H9 (cell line): ENCODE measurements at places on chromosomes 6 and 20. TPM values are rescaled to one million over a fixed set of nuclear protein-coding genes. Genes with fewer than 3 reads are reported as not detected.

- no peaks in the 10 kb centered on the region for H3K27me3 ChIP-seq
- H3K4me3 ChIP-seq: no peak overlapping the region
- H3K27ac ChIP-seq: no peak overlapping the region
- H3K36me3 ChIP-seq: peaks cover 24% of the 10 kb centered on the region; the same call in 2 of the 3 replicates
- no peak for DNase-seq
Measured at GRCh38 chr6:132790450-132790849, 8.0 kb downstream of the SLC18B1 start.

DNA sequence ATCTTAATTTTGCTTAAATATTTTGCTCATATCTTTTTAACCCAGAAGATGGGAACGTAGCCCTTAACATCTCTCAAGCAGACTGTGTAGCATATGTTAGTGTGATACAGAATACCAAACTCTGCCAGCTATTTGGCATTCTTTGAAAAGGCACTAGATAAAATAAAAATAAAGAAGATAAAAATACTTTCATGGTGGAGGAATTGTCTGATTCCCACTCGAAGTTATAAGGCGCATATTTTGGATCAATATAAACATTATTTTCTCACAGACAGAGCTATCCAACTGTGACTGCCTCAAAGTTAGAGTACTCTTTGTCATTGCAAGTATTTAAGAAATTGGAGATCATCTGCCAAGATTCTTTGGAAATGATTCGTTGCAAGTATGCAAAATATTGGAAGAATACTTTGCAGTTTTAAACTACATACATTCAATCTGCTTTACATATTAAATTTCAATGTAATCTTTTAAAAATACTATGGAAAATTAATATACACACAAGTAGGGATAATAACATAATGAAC is 10.8 kb upstream of the EEF1E1 start:
- DNase-seq: no peak
- H3K27me3 ChIP-seq: no peaks in the 10 kb centered on the region
- H3K4me1 ChIP-seq: no peaks in the 10 kb centered on the region
- H3K4me3 ChIP-seq: no peak overlapping the region
- H3K36me3 ChIP-seq: no peaks in the 10 kb centered on the region

SLC2A10 gene
- total RNA-seq: 8.2 and 9.9 TPM in 2 replicates

DNA sequence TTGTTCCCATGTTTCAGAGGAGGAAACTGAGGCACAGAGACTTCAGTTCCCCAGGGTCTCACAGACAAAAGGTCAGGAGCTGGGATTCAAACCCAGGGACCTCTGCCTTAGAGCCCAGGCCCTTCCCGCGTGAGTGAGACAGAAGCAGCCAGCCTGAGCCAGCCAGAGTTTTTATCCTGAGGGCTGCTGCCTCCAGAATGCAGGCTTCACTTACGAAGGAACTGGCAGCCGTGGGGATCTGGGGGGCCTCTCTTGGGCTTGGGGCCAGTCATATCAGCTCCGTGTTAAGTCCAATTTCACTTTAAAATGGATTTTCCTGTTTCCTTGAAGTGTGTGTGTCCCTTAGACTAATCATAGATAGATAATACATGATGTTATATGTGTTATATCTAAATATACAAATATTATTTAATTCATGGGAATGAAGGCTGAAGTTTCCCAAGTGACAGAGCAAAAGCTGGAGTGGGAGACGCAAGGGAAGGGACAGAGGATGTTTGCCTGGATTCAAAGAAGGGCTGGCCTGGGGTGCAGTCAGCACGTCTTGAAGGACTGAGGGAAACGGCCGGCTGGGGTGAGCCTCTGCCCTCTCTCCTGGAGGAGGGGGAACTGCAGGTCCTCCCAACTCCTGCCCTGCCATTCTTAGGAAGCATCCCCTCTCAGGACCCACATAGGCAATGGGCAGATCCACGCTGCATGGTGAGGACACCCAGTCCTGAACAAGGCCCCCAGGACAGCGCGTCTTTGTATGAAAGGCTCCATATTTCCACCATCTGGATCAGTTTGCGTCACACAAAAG is 320.1 kb downstream of the CDH4 start:
- no peak overlapping the region for H3K27ac ChIP-seq
- no peaks in the 10 kb centered on the region; the same call in 1 of the 3 replicates for H3K36me3 ChIP-seq
- H3K27me3 ChIP-seq: peaks cover 2% of the 10 kb centered on the region; the same call in 1 of the 2 replicates
- H3K4me3 ChIP-seq: no peak overlapping the region

RGS17 gene
- total RNA-seq: 3.2 and 3.8 TPM in 2 replicates

SOBP gene
- total RNA-seq: 3.8 and 4.3 TPM in 2 replicates

DNA sequence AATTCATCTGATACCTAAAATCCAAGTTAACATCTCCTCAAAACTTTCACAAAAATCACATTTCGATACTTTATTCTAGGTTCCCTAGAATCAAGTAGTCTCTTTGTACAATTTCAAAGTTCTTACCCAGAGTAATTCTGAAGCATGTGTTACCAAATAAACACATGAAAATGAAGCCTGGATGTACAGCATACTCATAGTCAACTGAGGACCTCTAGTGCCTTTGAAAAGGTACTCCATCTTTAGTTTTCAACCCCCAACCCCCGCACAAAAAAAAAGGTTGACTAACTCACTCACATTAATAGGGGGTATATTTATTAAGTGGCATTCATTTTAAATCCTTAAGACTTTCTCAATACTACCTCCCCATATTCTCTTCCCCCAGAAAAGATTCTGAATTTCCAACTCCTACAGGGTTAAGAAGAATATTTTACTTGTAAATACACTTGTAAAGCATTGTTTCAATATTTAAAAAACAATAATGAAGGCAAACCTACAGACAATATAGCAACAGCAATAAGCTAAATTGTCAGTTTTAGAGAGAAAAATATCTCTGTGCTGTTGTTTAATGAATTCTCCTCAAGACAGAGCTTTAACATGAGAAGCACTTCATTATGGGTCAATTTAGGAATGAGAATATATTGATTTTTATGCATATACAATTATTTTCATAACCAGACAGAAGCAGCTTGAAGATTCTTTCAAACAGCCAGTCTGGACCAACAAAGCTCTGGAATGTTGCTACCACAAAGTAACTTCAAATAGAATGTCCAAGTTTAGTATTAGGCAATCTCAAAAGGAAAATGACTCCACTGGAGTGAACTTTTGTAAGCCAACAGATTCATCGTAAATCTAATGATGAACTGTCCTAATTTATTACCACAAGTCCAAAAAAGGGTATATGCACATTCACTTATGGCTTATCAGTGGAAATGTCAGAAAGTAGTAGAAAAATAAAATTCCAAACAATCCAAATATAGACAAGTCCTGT is 3.3 kb downstream of the PLN start:
- H3K36me3 ChIP-seq: no peaks in the 10 kb centered on the region
- H3K4me1 ChIP-seq: no peaks in the 10 kb centered on the region

GRCh38 chr6:10033223-10033829 is 381.5 kb downstream of the TFAP2A start:
- H3K27ac ChIP-seq: no peak overlapping the region
- H3K4me1 ChIP-seq: no peaks in the 10 kb centered on the region
- no peaks in the 10 kb centered on the region for H3K27me3 ChIP-seq

GRCh38 chr6:87925373-87926060 is 122.1 kb upstream of the SPACA1 start:
- no peaks in the 10 kb centered on the region for H3K36me3 ChIP-seq
- no peak overlapping the region for H3K27ac ChIP-seq
- H3K4me1 ChIP-seq: no peaks in the 10 kb centered on the region
- no peak for DNase-seq
- no peak overlapping the region for H3K4me3 ChIP-seq

- H3K4me1 ChIP-seq: no peaks in the 10 kb centered on the region
- peaks cover 28% of the 10 kb centered on the region for H3K36me3 ChIP-seq
- no peak overlapping the region for H3K4me3 ChIP-seq
- no peak overlapping the region for H3K27ac ChIP-seq
Measured at GRCh38 chr6:168361766-168362165, 42.2 kb upstream of the DACT2 start.

RPP40 gene
- 15.6 and 17.8 TPM in 2 replicates for total RNA-seq

SPATS1 gene
- total RNA-seq: not detected in 2 replicates

SMPDL3A gene
- 0.59 and 0.68 TPM in 2 replicates for total RNA-seq

DNA sequence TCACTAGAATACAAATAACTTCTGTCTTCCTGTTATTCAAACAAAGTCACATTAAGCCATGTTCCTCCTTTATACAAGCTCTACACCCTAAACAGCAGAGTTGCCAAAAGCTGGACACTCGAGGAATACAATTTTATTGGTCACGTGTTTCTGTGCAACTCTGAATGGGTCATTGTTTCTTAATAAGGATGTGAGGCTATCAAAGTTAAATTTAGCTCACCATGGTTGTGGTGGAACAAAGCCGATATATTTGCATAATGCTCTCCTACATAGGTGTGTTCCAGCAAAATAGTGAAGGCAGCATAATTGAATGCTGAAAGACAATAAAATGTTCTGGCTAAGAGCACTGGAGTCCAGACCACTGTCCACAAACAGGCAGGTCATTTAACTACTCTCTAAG is 36.9 kb upstream of the CD2AP start:
- H3K27ac ChIP-seq: no peak overlapping the region
- DNase-seq: no peak
- no peaks in the 10 kb centered on the region; the same call in 1 of the 2 replicates for H3K4me1 ChIP-seq
- H3K27me3 ChIP-seq: no peaks in the 10 kb centered on the region
- H3K4me3 ChIP-seq: no peak overlapping the region
- peaks cover 10% of the 10 kb centered on the region; the same call in 1 of the 2 replicates for H3K36me3 ChIP-seq

CALHM5 gene
- total RNA-seq: 0.02 and 0.09 TPM in 2 replicates

GRCh38 chr6:136529710-136530109 is 20.5 kb downstream of the MAP7 start:
- DNase-seq: no peak
- H3K27me3 ChIP-seq: no peaks in the 10 kb centered on the region

DNA sequence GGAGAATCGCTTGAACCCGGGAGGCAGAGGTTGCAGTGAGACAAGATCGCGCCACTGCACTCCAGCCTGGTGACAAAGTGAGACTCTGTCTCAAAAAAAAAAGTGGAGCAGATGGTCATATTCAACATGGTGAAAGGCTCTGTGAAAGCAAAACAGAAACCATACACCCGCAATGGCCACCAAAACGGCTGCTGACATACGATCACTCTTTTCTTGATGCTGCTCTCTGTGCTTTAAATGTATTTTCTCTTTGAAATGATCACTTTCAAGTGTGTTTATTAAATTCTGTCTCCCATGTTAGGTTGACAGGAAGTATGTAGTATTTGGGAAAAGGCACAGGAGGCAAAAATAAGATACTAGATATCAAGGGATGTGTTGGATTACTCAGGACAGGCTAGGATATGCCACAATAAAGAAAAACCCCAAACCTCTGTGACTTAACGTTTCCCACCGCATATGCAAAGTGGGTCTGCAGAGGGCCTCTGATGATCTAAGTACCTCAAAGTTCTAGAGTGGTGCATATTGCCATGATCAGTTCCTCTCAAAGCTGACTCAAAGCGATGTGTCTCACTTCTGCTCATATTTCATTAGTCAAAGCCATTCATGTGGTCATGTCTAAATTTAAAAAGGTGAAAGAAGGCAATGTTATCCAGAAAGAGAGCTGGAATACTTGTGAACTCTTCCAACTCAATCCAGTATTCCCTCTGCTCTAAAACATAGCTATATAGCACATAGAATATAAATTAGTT is 155.1 kb upstream of the SOX4 start:
- no peak for DNase-seq
- H3K4me3 ChIP-seq: no peak overlapping the region
- H3K27me3 ChIP-seq: no peaks in the 10 kb centered on the region
- H3K36me3 ChIP-seq: no peaks in the 10 kb centered on the region
- no peaks in the 10 kb centered on the region; the same call in 1 of the 2 replicates for H3K4me1 ChIP-seq
- no peak overlapping the region for H3K27ac ChIP-seq

DNA sequence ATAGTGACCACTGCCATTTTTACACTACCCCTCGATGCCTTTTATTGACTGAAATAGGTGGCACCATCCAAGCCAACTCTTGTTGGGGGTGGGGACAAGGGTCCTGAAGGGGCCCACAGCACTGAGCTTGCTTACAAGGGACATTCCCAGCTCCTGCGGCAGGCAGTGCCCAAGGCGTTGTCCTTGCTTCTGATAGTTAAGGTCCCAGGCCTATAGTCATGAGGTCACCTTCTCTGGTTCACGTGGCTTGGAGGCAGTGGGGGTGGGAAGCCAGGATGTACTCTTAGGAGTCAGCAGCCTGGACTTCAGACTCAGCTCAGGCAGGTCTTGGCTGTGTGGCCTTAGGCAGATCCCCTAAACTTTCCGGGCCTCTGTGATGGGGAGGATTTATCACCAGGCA is 48.6 kb downstream of the TOX2 start:
- no peak for DNase-seq
- H3K36me3 ChIP-seq: no peaks in the 10 kb centered on the region
- H3K4me1 ChIP-seq: peaks cover 14% of the 10 kb centered on the region; the same call in 1 of the 2 replicates
- H3K27ac ChIP-seq: no peak overlapping the region

DNA sequence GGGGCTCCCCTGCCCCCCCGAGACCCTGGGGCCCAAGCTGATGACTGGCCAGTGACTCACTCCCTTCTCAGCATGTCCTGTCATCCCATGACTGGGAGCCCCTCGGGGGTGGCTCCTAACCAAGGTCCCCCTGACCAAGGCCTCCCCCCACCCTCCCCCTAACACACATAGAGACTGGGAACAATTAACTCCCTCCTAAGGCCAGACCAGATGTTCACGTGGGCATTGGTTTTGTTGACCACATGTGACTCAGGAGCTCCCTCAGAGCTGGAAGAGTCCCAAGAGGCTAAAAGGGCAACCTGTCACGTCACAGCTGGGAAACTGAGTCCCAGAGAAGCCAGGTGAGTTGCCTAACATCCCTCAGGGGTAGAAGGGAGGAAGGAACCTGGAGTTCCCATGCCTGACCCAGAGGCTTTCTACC is 10.6 kb upstream of the CCN5 start:
- H3K27me3 ChIP-seq: no peaks in the 10 kb centered on the region
- no peak overlapping the region for H3K27ac ChIP-seq
- DNase-seq: no peak

FRMD1 gene
- total RNA-seq: not detected in 2 replicates

MBOAT1 gene
- total RNA-seq: 9.6 and 9.9 TPM in 2 replicates

KIF6 gene
- total RNA-seq: 0.63 and 0.88 TPM in 2 replicates

DNA sequence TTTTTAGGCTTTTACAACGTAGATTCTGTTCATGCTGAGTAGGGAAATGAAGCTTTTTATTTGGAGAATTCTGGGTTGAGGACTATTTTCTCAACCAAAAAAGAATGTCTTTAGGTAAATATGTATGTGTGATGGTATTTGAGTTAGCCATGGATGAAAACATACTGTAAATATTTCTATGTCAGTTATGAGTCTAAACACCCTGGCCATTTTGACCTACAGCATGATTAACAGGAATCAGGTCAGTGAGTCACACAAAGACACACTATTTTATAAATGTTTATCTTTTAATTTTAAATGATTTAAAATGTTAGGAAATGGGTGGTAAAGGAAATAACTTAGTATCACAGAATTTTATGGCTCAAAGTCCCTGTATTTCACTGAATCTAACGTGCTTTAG is 851.7 kb upstream of the MAP3K7 start:
- H3K4me3 ChIP-seq: no peak overlapping the region
- H3K4me1 ChIP-seq: no peaks in the 10 kb centered on the region
- no peaks in the 10 kb centered on the region for H3K27me3 ChIP-seq
- no peak overlapping the region for H3K27ac ChIP-seq
- H3K36me3 ChIP-seq: no peaks in the 10 kb centered on the region
- DNase-seq: no peak
